Cortex of kidney (tissue), 1 donor: ENCODE measurements at places on chromosomes 1 and 21.

DNA sequence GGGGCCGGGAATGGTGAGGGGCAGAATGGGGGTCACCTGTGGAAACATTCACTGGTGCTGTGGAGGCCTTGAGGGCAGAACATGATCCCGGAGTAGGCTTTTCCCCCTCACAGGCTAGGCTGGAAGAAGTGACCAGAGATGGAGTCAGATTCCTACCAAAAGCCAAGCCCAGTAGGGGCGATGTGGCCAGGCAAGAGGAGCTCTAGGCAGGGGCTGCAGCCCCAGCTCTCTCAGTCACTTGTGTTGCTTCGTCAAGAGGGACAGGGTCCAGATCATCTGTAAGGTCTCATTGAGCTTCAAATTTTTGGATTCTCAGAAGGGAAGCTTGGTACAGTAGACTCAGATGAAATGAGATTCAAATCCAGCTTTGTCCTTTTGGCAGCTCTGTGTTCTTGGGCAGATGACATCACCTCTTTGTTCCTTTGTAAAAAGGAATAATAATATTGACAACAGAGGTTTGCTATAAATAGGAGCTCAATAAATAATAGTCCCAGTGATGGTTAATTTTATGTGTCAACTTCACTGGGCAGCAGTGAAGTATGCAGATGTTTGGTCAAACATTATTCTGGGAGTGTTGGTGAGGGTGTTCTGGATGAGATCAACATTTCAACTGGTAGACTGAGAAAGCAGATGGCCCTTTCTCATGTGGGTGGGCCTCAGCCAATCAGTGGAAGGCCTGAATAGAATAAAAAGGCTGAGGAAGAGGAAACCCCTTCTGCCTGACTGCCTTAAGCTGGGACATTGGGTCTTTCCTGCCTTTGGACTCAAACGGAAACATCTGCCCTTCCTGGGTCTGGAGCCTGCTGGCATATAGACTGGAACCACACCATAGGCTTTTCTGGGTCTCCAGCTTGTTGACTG lies 324.7 kb upstream of the USP24 start:
- DNase-seq, result no peak

- DNase-seq, result no peak
These were observed 2.5 kb downstream of the SHISAL2A start for GRCh38 chr1:52635321-52636089.

DNA sequence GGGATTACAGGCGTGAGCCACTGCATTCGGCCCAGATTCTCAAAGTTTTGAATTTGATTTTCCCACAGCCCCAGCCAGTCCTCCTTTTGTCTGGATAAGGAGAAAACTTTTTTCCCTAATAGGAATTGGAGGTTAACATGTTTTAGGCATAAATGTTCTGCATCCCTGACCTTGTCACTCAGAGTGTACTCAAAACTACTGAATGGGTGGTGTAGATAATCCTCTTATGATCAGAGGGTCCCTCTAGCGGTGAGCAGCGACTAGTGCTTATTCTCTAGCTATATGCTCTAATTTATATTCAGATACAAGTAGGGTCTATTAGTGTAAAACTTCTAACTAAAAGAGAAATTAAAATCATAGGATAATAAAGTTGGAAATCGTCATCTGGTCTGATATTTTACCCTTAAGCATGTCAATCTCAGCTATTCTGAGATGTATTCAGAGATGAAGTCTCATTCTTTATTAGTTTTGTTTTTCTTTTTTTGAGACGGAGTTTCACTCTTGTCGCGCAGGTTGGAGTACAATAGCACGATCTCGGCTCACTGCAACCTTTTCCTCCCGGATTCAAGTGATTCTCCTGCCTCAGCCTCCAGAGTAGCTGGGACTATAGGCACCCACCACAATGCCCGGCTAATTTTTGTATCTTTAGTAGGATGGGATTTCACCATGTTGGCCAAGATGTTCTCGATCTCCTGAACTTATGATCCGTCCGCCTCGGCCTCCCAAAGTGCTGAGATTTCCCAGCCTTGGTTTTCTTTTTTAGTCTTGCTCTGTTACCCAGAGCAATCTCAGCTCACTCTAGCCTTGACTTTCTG lies 2.7 kb upstream of the PSMD4 start:
- no peak for DNase-seq

DNA sequence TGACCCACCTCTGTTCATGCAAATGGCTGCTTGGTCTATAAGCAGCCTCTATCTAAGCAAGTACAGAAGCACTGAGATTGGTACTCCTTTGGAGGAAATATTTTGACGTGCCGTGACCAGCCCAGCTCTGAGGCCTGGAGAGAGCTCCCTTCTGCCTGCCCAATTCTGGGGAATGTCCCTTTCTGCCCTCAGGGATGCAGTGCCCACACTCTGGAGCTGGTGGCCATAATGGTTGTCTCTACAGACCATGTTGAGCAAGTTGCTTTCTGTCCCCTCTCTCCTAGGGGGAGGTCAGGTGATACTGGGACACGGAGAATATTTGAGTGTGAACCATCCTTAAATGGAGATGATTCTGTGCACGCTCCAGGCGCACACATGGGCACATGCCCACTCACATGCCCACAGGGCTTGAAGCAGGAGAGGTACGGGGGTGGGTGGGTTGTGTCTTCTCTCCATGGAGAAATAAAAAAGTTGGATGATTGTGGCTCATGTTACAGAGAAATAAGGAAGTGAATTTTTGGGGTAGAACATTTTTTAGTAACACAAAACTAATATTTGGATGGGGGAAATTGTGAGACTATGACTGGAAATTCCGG lies 13.9 kb upstream of the ALPL start:
- no peak for DNase-seq

DNA sequence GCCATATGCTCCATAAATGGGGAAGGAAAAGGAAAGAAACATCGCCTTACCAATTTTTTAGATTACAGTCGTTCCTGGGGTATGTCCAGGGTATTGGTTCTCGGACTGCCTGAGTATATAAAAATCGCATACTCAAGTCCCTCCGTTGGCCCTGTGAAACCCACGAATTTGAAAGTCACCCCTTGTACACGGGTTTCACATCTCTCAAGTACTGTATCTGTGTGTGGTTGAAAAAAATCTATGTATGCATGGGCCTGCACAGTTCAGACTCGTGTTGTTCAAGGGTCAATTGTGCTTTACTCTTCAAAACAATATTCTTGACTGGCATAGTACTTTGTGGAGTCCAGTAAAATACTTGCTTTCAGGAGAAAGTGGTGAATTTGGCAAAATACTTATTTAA lies 171.7 kb downstream of the HS2ST1 start:
- no peak for DNase-seq

- no peak for DNase-seq
These were observed 18.9 kb downstream of the EPB41 start for GRCh38 chr1:28933277-28933676.

- no peak for DNase-seq
These were observed 23.8 kb downstream of the SERINC2 start for GRCh38 chr1:31436596-31437432.

DNA sequence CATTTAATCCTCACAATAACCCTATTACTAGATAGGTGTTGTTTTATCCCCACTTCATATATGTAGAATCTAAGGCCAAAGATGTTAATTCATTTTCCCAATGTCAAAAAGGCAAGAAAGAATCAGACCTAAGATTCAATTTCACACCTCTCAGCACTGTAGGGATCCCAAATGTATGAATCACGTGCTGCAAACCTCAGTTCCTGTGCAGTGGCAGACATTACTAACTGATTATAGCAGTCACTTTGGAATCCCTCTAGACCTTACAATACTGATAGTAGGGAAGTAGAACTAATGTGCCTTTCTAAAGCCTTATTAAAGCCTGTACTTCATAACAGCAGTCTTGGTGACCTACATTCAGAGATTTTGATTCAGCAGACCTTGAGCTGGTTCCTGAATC lies 2.3 kb downstream of the C1orf87 start:
- DNase-seq, result no peak

DNA sequence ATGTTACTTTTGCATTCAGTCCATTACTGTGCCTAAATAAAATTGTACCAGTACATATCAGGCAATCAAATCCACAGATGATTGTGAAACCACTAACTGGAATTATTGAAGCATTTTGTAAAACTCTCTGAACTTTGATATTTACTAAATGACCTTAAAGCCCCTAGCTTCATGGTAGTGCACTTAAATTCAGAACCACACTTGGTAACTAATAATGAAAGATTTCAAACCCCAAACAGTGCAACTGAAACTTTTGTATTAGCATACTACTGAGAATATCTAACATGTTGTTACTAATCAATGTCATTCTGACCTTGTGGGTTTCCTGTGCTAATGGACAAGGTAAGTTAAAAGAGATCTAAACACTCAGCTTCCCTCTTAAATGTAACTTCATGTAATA lies at the start of gene CFHR3:
Gene CFHR3, plus strand, starts transcription at position 238 of the 400 bp plus-strand sequence. Its CDS starts 47 bp downstream, at position 285.
- DNase-seq, result no peak

DNA sequence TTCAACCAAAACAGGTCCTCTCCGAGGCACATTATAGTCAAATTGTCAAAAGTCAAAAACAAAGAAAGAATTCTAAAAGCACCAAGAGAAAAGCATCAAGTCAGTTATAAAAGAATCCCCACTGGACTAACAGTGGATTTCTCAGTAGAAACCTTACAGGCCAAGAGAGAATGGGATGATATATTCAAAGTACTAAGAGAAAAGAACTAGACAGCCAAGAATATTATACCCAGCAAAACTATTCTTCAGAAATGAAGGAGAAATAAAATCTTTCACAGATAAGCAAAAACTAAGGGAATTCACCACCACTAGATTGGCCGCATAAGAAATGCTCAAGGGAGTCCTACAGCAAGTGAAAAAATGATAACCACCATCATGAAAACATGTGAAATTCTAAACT lies 16.1 kb downstream of the OLFML3 start:
- no peak for DNase-seq

- DNase-seq, result no peak
These were observed 2.3 kb downstream of the SPEN start for GRCh38 chr1:15849775-15850324.

GRCh38 chr1:199353906-199354305 lies 673.6 kb upstream of the NR5A2 start:
- no peak for DNase-seq

DNA sequence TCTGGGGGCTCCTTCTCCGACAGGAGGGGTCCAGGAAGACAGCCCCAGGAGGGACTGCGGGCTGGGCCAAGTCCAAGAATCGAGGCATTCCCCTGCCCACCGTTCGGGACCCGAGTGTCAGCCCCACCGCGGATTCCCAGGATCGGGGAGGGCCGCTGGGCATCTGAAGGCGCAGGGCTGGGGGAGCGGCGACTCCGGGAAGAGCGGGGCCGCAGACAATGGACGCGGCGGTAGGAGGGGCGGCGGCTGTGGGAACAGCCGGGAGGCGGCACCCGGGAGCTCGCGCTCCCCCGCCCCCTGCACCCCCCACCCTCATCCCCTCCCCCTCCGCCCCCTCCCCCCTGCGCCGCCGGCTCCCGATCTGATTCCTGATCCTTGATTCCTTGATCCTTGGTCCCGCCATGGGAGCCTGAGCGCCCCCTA lies at the start of gene VANGL2:
Gene VANGL2, plus strand, starts transcription at position 342 of the 423 bp plus-strand sequence. CDS start 15,274 bp downstream, outside the sequence.
- DNase-seq, result no peak

DNA sequence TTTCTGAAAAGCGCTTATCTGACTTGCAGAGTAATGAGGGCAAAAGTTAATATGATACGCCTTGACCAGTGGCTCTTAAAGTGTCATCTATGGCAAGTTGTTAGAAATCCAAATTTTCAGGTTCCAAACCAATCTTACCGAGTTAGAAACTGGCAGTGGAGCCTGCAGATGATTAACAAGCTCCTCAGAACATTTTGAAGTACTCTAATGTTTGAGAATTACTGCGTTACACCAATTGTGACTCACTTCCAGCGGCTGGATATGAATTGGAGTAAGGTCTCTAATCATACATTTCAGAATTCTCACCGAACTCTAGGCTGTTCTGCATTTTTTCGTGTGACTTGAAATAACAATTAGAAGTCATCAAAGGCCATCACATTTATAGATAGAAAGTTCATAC lies 73.5 kb upstream of the TMPRSS15 start:
- no peak for DNase-seq
